ENCODE measurements at places on chromosomes 2 and 18. TPM values are rescaled to one million over a fixed set of nuclear protein-coding genes. Genes with fewer than 3 reads are reported as not detected.

Gene ZNF385B
- polyA plus RNA-seq: 12.7 TPM

Gene ACVR1
- polyA plus RNA-seq: 34.3 TPM

Gene DYNC2LI1
- polyA plus RNA-seq: 99.1 TPM

Gene PHOSPHO2
- 11.6 TPM for polyA plus RNA-seq

Gene IL1A
- not detected for polyA plus RNA-seq

Gene SLC14A1
- 3.5 TPM for polyA plus RNA-seq

Gene PRSS56
- not detected for polyA plus RNA-seq

Gene RAX
- polyA plus RNA-seq: not detected

- DNase-seq: no peak
Observed at GRCh38 chr2:27247893-27248292, 15.0 kb downstream of the SLC30A3 start.

DNA sequence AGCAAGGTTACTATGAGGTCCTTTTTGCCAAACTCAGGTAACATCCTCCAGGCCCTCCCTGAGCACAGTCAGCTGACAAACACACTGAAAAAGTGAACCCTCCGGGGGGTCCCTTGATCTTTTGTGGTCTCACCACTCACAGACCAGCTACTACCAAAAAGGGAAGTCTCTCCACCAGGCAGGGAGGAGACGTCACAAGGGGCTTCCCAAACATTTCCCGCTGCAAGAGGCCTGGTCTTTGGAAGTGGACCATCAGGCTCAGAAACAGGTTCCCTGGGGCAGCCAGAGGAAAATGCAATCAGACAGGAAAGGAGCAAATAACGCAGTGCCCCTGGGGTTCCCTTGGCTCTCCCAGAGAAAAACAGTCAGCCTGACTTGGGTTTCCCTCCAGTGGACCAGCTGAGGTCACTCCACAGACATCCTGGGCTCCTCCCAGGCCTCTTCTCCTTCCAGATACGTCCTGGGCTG lies 38.7 kb upstream of the POMC start:
- DNase-seq: no peak

GRCh38 chr2:187194049-187194448 lies 254.0 kb downstream of the CALCRL start:
- DNase-seq: no peak

- no peak for DNase-seq
Observed at GRCh38 chr2:201746551-201746950, 34.2 kb downstream of the ALS2 start.

- no peak for DNase-seq
Observed at GRCh38 chr2:55338268-55338667, 69.2 kb upstream of the MTIF2 start.

DNA sequence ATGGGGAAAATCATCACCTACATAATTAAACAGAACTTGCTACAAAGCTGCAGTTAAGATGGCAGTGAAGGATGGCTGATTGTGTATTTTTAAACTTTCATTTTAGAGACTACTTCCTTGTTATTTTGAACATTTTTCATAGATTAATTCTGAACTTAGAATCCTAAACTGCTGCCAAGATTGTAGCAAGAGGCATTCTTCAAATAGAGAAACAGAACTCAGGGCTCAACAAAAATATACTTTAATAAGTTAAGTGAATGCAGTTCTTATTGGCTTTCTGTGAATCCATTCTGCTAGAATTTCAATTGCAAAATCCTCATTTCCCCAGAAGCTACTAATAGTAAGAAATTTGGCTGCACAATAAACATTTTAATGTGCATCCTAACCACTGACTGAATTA lies 160.3 kb downstream of the L3MBTL4 start:
- DNase-seq: no peak

GRCh38 chr2:17355608-17356329 lies 162.5 kb downstream of the RAD51AP2 start:
- DNase-seq: no peak

GRCh38 chr2:196530910-196531309 lies 108.6 kb upstream of the CCDC150 start:
- DNase-seq: no peak

DNA sequence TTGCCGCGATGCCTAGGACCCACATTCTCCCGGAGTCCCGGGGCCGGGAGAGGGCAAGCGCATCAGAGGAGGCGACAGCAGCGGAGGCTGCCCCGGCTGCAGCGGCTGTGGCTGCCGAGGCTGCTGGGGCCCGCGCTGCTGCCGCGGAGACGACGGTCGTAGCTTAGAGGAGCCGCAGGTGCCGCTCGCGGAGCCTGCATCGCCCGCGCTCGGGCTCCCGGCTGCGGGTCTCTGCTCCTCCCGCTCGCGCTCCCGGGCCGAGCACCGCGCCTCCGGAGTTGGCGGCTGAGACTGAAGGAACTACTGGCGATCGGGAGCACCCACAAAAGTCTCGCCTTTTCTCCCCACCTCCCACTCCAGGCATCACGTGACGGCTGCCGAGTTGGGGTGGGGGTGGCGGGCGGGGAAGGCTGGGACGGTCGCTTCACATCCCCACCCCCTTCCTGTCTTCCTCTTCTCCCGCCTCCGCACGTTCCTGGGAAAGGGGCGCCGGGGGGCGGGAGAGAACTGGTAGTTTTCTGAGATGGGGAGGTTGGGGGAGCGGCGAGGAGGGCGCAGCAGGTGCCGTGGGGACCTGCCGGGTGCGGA lies at the start of gene LYPD1:
TSS of gene LYPD1 (minus strand) at position 298 of the 588 bp plus-strand sequence. CDS start at position 25, 273 bp downstream.
- DNase-seq: no peak

- DNase-seq: no peak
Observed at GRCh38 chr2:42092084-42092996, 44.5 kb downstream of the PKDCC start.

DNA sequence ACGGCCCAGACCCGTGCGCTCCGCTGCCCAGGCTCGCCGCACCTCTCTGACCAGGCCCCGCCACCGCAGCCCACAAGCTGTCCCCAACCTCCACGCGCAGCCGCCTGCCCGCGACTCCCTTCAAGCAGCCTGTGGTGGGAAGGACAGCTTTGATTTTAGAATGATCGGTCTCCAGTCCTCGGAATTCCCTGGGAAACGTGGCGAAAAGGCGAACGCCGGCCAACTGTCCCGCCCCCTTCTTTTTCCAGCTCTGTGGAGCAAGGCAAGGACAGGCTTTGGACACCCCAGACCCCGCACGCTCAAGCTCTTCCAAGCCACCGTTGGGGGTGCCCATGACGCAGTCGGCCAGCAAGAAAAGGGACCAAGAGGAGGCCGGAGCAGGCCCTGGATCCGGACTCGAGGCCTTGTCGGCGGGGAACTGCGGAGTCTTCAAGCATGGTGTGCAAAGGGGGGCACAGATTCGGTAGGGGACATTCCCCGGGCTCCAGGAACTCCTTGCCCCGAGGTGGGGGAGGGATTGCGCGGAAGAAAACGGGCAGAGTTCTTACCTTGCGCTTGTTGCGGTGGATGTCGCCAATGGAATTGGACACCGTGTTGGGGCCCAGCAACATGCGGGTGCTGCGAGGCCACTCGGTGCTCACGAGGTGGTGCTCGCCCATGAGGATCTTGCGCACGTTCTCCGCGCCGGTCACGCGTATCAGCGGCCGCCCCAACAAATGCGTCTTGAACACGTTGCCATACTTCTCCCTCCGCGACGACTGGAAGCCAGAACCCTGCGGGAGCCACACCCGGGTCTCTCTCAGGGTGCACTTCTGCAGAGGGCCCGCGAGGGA lies 4.0 kb downstream of the CYP26B1 start:
- no peak for DNase-seq

- no peak for DNase-seq
Observed at GRCh38 chr2:189819297-189819704, 35.1 kb downstream of the PMS1 start.

DNA sequence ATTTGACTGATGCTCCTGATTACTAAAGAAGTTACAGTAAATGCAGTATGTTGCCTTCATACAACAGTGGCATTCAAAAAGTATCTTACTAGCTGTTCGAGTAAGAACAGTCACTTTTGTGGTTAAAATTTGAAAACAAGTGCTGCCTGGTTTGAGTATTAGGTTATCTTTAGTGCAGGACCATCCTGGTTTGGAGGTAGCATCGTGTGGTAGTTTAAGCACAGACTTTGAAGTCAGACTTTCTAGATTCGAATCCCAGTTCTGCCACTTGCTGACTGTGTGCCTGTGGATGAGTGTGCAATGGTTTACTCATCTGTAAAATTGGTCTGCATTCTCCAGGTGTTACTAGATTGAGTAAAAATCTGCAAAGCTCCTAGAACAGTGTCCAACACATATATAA lies 96.8 kb downstream of the SGPP2 start:
- no peak for DNase-seq

GRCh38 chr2:177147093-177147694 lies 65.4 kb upstream of the HNRNPA3 start:
- DNase-seq: no peak

DNA sequence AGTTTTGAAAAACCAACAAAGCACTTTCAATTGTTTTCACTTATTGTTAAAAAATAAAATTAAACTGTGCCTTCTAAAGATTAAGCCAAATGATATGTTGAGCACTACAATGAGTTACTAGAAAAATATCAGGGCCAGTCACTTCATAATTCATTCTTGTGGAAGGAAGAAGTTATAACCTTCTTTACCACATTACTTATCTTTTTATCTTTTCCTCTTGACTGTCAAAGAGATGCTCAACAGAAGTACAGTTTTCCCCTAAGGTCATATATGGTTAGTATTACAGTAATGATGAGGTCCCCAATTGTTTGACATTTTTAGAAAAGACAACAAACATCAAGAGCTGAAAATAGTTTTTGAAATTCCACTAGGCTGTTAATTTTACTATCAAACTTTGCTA lies 9.4 kb downstream of the PELI1 start:
- DNase-seq: no peak

DNA sequence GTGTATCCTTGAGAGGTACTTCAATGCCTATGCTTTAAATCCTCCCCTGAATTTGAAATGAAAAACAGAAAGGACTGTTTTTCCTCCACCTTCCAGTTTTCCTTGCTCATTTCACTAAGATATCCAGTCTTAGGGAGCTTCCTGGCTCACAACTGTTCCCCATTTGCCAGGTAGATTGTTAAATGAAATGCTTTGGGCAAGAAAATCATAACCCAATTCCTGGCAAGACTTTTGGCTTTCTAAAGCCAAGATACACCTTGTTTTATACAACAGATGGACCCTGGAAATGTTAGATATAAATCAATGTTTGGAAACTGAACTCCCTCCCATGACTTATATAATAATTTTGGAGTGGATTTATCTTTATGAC lies 3.6 kb upstream of the CHMP3 start:
- no peak for DNase-seq

DNA sequence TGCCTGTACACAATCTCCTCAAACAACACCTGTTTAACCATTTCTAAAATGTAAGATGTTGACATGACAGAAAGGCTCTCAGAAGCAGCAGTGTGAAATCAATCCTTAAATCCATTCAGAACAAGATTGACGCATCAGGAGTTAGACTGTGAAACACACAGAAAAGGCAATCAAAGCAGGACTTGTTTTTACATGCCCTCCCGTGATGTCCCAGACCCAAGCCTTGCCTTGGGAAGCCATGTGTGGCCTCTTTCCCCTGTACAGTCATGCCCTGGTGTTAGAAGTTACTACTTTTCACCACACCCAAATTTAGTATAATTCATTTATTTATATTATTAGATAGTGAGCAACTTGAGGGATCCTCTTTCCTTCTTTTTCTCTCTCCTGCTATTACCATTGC lies 115.7 kb downstream of the NCKAP5 start:
- DNase-seq: no peak

- no peak for DNase-seq
Observed at GRCh38 chr18:59758106-59758505, 60.9 kb upstream of the CCBE1 start.

GRCh38 chr2:157032017-157032416 lies 225.5 kb upstream of the GALNT5 start:
- DNase-seq: no peak

- DNase-seq: no peak
Observed at GRCh38 chr2:203177361-203177760, 61.5 kb upstream of the CYP20A1 start.

DNA sequence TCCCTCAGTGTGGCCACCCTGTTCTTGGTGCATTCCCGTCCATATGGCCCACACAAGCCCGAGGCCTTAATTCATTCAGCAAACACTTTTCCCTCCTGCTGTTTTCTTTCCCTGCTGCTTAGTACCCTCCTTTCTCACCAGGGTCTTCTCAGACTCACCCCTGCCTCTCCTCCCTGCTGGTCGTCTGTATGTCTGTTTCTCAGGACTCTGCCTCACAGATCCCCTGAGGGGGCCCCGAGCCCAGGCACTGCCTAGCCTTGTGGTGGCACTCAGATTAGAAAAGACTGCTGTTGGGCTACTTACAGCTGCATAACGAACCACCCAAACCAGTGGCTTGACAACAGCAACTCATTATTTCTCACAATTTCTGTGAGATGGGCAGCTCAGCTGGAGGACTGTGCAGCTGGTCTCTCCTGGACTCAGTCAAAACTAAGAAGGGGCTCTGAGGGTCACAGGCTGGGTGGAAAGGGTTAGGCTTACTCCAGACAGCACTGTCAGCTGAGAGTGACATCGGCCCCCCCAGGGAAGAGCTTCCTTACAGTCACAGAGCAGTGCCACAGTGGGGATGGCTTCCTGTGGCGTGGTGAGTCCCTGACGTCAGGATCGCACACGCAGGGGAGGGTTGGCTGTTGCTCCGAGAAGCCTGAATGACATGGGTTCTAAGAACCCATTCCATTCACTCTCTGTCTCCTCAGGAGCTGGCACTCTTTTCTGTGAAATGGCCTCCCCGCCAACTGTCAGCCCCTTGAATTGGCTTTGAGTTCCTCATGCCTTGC lies 139.0 kb downstream of the UXS1 start:
- no peak for DNase-seq

All from right renal cortex interstitium (tissue), 3 donors.